LoVo (cell line): ENCODE measurements at places on chromosomes 13 and 19.
A peak's percentile ranks its signal among the peaks of the same experiment; 100 is the strongest.

GRCh38 chr19:4391701-4392483 lies 8.5 kb downstream of the SH3GL1 start:
- DNase-seq = no peak

DNA sequence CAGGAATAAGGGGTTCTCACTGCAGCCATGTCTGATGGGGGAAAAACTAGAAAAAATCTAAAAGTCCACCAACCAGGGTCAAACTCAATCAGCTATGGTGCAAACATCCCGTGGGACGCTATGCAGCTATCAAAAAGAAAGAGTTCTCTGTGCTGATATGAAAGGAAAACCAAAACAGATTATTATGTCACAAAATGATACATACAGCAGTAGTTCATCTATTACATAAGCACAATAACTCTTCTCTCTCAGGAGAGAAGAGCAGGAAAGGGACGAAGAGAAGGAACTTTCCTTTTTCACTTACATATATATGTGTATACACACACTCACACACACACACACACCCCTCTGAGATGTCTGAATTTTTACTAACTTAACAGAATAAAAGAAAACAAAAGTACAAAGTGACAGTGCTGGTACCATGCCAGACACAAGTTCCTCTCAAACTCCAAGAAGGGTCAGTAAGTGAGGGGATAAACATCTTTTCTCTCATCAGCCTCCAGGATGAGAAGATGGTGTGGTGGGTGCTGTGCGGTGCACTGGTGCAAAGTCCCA lies 2.9 kb upstream of the FKRP start:
- no peak for DNase-seq

DNA sequence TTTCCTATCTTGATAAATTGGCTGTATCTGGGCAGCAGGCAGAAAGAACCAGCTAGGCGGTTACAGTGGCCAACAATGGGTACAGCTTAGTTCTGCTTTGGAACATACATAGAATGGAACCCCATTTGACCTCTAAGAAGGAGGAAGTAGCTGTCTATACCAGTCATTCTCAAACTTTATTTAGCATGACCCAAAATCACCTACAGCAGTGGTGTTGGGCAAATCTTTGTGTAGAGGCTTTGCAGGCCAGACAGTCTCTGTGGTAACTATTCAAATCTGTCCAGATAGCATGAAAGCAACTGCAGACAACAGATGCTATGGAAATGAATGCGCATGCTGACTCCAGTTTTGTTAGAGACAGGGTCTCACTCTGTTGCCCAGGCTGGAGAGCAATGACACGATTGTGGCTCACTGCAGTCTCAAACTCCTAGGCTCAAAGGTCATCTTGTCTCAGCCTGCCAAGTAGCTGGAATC lies 12.0 kb upstream of the KCNC3 start:
- no peak for DNase-seq

DNA sequence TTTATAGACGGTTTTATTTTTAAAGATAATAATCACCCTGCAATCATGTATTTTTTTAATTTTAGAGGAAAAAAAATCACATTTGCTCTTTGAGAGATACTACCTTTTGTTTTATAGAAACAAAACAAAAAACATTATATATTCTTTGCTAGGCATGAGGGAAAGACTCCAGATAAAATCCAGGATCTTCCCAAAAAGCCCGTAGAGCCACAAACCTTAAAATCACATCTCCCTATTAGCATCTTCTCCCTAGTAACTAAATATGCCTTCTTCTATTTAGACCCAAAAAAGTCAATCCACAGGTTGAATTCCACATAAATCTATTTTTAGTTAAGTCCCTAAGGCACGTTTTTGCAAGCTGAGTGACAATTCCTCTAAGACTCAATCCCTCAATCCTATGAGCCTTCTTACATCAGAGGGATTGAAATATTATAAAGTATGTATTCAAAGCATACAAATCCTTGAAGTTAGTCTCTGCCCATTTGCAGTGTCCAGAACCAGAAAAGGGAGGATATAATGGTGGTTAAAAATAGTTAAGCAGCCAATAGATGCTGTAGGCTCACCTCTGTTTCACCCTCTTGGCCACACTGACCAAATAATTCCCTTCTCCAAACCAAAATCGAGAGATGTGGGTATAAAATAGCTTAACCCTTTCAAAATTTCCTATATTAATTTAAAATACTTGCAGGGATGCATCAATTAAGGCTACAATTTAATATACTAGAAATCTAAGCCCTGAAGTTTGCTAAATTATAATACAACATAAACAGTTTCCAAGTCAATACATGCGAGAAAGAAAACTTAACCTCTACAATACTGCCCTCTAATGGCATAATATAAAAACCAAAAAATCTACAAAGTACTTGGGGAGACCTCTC lies 64.0 kb downstream of the SERP2 start:
- peak; percentile 74 for DNase-seq

- no peak for DNase-seq
Measured at GRCh38 chr13:98279473-98280175, 102.6 kb upstream of the RNF113B start.

DNA sequence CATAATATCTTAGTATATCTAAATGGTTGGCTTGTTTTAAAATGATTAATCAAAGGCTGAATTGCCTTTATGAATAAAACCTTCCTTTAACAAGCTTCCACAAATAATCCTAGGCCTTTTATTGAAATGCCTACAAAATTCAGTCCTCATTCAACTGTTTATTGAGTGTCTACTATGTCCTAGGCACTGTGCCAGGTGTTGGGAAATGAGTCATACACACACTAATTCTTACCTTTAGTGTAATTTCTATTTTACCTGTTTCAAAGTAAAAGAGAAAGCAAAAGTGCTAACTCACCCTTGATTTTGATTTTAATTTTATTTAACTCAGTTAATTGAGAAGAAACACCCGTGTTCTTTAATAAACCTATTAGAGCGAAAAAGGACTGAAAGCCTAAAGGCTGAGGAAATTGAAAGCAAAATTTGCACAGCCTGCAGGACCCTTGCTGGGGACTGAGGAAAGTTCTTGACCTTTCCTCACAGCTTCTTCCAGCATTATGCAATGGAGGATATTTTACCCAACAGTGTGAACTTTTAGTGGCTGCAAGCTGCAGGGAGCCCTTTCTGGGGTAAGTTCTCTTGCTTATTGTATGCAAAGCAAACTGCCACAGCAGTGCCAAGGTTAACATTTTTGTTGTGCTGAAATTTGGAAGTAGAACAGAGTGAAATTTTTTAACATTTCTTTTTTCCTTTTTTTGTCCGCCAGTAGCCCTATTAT lies 83.1 kb downstream of the B3GLCT start:
- no peak for DNase-seq

GRCh38 chr19:17873786-17874757 lies 2.3 kb downstream of the SLC5A5 start:
- no peak for DNase-seq

DNA sequence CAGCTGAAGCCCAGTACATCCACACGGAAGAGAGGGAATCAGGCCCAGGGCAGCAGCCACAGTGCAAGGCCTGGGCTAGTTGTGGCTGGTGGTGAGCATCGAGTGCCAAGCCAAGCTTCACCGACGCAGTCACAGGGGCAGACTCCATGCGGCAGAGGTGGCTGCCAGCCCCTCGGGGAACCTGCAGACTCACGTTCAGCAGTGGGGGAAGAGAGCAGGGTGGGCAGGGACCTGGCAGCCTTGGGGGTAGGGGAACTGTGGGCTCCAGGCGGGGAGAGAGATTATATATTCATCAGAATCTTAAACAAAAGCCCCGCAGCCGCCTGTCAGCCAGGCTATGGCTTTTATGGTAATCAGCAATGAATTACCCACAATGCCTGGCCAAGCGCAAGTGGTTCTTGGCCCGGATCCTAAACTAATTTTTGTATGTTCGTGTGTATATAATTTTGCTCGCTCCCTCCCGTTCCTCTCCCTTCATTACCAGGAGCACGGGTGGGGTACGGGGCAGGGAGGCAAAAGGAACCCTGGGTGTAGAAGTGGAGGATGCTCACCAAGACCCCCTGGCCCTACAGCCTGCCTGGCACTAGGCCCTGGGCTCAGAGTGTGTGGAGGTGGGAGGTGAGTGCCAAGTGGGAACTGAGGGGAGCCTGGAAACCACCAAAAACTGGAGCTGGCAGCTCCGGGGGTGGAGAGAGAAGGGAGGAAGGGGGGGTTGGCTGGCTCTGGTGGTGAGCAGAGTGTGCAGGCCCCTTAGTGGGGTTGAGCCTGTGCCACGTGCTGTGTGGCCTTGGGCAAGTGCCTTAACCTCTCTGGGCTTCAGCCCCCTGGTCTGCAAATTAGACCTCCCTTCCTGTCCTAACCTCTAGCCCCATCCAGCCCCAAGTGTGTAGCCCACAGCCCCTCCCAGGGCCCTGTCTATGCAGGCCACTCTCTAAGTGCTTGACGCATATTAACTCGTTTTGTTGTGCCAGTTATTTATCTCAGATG lies 31.9 kb downstream of the PTPRS start:
- DNase-seq = no peak

DNA sequence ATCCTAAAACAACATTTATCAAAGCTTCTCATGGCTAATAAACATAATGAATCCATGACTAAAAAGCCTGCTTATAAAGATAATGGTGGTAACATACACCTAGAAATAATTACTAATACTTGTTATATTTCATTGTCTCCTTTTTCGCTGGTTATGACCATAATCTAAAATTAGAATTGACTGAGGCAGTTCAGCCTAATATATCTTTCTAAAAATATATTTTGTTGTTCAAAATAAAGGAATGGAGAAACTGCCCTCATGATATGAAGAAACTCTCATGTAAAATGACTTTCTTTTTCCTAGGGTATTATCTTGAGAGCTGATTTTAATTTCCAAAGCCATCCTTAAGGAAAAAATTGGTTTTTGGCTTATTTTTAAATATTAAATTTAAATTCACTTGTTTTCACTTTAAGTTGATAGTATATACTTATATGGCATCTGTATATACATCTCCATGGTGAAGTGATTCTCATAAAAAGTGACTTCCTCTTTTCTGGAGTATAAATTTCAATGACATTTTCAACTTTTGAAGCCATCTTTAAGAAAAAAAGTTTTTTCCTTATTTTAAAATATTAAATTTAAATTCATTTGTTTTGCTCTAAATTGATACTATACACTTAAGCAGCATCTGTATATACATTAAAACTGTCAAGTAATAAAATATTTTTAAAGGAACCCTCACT lies 204.6 kb downstream of the VWA8 start:
- DNase-seq = no peak

DNA sequence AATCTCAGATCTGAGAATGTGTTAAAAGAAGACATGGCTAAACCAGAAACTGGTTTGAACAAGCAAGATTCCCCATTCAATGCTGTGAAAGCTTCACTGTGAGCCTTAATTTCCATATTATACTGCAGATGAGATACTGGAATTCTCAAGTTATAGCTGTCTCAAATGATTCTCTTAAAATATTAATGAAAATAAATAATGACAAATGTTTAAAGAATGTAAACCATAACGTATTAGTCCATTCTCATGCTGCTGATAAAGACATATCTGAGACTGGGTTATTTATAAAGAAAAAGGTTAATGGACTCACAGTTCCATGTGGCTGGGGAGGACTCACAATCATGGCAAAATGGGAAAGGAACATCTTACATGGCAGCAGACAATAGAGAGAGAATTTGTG lies 667.8 kb downstream of the SLITRK1 start:
- DNase-seq = no peak

- DNase-seq = no peak
Measured at GRCh38 chr19:56601375-56601774, 6.3 kb downstream of the ZNF71 start.

GRCh38 chr13:43022934-43023288 lies 475 bp upstream of the DNAJC15 start:
- DNase-seq = no peak

- DNase-seq = no peak
Measured at GRCh38 chr19:45216667-45217066, 28.5 kb downstream of the EXOC3L2 start.

- DNase-seq = no peak
Measured at GRCh38 chr19:58336820-58337219, 10.0 kb downstream of the ZSCAN22 start.

DNA sequence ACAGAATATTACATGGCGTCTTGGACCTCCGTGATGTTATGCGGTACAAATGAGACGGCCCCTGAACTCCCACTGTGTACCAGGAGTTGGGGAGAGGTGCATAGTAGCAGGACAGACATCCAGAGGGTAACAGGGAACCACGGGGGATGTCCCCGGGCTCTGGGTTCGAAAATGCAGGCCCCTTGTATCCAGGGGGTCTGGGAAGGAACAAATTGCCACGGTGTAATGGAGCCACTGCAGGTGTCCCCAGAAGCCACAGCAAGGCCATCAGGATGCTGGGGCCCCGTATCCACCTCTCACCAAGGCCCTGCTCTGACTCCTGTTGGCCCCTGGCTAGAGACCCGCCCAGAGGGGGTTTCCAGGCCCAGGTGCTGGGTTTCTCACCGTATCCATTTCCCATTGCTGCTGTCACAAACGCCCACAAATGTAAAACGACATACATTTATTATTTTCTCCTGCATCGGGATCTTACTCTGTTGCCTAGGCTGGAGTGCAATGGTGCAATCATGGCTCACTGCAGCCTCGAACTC lies 77.8 kb downstream of the INSR start:
- DNase-seq = no peak

DNA sequence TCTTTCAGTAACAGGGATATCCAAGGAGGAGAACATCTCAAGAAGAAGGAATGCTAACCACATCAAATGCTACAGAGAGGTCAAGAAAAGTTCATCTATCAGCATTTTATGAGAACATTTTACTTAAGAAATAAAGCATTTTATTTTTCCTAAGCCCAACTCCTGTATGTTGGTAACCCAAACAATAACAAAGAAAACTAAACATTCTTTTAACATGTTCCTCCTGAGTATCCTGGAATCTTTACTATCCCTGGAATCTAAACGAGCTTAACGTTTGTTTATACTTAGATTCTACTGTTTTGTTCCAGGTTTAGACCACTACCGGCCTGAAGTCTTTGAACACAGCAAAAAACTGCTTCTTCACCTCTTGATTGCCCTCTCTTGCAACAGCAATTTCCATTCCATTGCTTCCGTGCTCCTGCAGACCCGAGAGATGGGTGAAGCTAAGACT lies 89.7 kb downstream of the ZAR1L start:
- peak; percentile 22 for DNase-seq

- DNase-seq = no peak
Measured at GRCh38 chr19:37973666-37974065, 66.7 kb downstream of the SIPA1L3 start.

GRCh38 chr13:109163037-109163379 lies 533.6 kb downstream of the MYO16 start:
- DNase-seq = no peak

- DNase-seq = no peak
Measured at GRCh38 chr13:51765142-51765515, 38.8 kb downstream of the DHRS12 start.

GRCh38 chr19:10193790-10194499 lies 808 bp downstream of the DNMT1 start:
- peak; percentile 9 for DNase-seq

DNA sequence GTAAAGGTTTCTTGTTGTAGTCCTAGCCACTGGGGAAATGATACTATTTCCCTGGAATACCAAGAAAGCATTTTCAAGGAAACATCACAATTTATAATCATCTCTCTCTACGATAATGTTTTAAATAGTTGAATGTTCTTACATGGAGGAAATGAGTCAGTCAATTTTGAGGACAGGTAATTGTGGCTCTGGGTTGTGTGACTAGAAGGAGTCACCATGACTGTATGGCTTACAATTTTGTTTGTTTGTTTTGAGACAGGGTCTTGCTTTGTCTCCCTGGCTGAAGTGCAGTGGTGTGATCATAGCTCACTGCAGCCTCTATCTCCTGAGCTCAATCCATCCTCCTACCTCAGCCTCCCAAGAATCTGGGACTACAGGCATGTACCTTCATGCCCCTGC lies 47.4 kb downstream of the COG3 start:
- no peak for DNase-seq

- DNase-seq = no peak
Measured at GRCh38 chr13:100797921-100798320, 123.3 kb upstream of the TMTC4 start.
